Activated CD4-positive, CD25-positive, alpha-beta regulatory T cell treated with anti-CD3 and anti-CD28 coated beads, Interleukin-2, amount 50 U/mL, for 72 hours (primary cell): ENCODE measurements at places on chromosomes 4 and X.

DNA sequence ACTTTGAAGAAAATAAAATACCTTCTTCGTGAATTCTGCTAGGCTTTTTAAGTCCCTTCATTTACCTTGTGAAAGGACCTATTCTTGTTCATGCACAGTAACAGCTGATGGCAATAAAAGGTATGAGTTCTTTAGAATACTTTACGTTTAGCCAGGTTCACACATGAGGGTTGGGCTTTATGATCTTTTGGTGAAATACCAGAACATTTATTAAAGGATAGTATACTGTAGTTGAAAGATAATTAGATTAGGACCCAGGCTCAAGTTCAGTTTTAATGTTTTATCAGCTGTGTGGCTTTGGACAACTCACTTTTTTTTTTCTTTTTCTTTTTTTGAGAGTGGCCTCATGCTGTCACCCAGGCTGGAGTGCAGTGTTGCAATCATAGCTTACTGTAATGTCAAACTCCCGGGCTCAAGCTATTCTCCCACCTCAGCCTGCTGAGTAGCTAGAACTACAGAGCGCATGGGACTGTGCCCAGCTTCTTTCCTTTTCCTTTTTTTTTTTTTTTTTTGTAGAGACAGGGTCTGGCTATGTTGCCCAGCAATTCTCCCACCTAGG, 28.2 kb upstream of the NEIL3 start:
- DNase-seq: no peak

- DNase-seq: no peak
Observed at GRCh38 chrX:42597481-42597880, 180.5 kb downstream of the PPP1R2C start.

DNA sequence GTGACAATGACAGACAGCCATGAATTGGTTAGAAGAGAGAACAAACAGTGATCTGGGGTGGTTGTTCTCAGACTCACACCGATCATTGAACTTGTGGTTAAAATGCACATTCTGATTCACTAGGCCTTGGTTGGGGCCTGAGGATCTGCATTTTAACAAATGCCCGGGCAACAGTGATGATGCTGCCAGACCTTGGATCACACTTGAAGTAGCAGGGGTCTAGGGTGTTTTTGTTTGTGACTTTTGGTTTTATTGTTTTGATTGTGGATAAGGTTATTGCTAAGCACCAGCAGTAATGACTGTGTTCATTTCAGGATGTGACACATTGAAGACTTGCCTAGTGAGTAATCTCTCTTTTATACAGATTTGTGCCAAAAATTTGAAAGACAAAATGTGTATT, 36.5 kb downstream of the TXLNG start:
- DNase-seq: no peak

GRCh38 chr4:86449746-86450588, 90.1 kb upstream of the MAPK10 start:
- DNase-seq: no peak

DNA sequence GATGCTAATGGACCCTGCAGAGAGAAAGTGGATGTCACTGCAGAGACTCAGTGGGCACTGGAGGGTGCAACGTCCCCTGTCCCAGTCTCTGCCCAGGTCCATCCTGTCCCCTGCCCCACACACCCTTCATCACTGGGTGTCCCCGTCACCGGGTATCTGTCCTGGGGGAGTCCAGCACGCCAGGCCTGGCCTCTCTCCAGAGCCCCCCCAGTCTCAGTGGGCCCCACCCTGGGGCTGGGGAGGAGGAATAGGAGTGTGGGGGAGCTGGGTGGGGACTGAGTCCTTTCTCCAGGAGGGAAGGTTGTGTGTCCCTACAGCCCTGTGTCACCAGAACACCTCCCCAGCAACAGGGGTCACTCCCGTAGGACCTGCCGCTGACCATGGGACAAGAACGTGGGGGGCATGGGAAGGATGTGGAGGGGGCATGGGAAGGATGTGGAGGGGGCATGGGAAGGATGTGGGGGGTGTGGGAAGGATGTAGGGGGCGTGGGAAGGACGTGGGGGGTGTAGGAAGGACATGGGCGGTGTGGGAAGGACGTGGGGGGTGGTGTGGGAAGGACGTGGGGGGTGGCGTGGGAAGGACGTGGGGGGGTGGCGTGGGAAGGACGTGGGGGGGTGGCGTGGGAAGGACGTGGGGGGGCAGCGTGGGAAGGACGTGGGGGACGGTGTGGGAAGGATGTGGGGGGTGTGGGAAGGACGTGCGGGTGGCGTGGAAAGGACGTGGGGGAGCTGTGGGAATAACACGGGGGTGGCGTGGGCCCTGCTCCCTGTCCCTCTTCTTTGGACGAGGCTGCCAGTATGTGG, 21.0 kb upstream of the SPON2 start:
- DNase-seq: no peak
